ENCODE measurements at places on chromosomes 4 and X. TPM values are rescaled to one million over a fixed set of nuclear protein-coding genes. Genes with fewer than 3 reads are reported as not detected.

DNA sequence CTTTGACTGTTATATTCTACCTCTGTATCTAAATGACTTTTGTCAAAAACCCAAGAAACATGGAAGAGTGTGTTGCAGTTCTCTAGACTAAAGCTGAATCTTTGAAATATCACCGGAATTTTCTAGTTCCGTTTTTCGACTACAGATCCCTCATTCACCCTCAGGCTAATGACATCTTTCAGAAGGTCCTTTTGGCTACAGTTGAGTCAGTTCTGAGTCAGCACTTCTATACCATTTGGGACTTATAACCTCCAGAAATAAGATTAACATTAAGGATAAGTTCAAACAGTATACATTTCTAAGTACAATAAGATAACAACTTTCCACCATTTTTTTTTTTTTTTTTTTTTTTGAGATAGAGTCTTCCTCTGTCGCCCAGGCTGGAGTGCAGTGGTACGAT lies 331.0 kb upstream of the CPXCR1 start:
- no peak for DNase-seq

The PARM1 gene
- 165 TPM for total RNA-seq

GRCh38 chrX:18647621-18648020 lies 24.3 kb downstream of the RS1 start:
- no peak for DNase-seq

- DNase-seq: no peak
Measured at GRCh38 chr4:156950090-156950489, 21.5 kb downstream of the PDGFC start.
